ENCODE measurements at places on chromosomes 1 and 21.

DNA sequence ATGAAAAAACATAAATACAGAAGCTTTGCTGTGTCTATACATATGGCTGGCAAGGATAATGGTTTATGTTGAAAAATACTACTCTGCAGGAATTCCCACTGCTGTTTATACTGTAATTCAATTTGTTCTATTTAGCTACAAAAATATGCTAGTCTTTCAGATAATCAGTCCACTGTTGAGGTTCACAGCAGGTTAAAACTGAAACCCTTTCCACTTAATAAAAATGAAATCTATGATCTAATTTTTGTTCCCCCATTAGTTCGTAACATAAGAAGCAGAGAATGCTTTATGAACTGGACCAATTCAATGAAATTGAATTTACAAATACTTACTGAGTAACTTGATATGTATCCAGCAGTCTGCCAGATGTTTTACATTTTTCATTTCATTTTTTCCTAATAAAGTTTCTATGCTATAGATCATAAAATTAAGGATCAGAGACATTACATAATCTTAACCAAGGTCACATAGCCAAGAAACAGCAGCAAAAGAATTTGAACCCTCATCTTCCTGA, 360.1 kb upstream of the BEND5 start:
- DNase-seq = no peak

DNA sequence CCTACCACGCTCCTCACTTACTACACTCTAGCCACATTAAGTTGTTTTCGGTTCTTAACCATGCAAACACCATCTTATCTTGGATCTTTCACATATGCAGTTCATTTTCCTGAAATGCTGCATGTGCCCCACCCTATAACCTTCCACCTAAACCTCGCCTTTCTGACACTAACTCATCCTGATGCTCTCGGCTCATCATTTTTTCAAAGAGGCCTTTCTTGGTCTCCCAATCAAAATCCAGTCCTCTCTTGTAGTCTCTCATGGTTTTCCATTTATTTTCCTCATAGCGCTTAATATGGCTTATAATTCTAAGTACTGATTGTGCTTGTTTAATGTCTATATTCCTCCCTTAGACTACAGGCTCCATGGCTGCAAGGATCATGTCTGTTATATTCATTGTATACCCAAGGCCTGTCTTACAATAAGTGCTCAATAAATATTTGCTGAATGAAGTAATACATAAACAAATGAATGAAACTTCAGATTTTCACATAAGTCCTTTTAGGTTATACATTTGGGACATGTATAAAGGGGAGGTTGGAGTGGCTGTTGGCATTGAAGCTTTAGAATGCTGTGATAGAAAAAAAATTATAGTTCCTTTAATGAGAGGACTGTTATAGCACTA, 79.2 kb upstream of the CDC42BPA start:
- DNase-seq = no peak

- no peak for DNase-seq
These were observed 7.1 kb downstream of the ZBTB21 start for GRCh38 chr21:42003051-42003461.

DNA sequence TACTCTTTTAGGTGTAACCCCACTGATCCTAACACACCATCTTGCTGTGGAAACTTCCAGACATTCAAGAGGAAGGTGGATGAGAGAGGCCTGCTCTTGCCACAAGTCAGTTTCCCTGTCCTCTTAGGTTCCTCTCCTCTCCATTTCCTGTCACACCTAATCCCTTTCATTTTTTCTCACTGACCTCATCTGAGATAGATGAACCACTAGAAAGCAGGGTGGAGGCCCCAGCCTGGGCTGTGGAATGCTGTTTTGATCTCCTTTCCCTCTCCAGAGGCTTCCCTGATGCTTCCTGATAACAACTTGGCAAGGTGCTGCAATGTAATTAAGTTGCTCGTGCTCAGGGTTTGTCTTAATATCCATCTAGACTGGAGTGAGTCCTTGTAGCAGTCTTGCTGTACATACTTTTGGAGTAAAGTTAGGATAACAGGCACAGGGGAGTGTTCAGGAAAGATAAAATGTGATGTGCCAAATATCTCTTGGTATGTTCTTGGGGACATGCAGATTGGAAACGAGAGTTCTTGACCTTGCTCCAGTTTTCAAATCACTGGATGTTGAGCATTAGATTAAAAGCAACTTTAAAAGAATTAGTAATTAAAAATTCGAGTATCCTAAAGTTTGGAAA, 11.2 kb downstream of the LRRC42 start:
- DNase-seq = peak; percentile 92

GRCh38 chr1:92922356-92923035, 38.8 kb downstream of the DIPK1A start:
- no peak for DNase-seq

- DNase-seq = no peak
These were observed 98.1 kb downstream of the KCTD3 start for GRCh38 chr1:215665215-215665614.

- no peak for DNase-seq
These were observed 1.6 kb downstream of the NSUN4 start for GRCh38 chr1:46342084-46342656.

Data from NCI-H2029 (cell line).